A549 (cell line): ENCODE measurements at places on chromosomes 11 and 22. TPM values are rescaled to one million over a fixed set of nuclear protein-coding genes. Genes with fewer than 3 reads are reported as not detected.

The DEUP1 gene
- not detected in 3 replicates for polyA plus RNA-seq

The SHANK2 gene
- polyA plus RNA-seq, result 4.7 to 6.7 TPM (median 5.3 TPM) in 3 replicates

The OR56A1 gene
- polyA plus RNA-seq, result not detected in 3 replicates

DNA sequence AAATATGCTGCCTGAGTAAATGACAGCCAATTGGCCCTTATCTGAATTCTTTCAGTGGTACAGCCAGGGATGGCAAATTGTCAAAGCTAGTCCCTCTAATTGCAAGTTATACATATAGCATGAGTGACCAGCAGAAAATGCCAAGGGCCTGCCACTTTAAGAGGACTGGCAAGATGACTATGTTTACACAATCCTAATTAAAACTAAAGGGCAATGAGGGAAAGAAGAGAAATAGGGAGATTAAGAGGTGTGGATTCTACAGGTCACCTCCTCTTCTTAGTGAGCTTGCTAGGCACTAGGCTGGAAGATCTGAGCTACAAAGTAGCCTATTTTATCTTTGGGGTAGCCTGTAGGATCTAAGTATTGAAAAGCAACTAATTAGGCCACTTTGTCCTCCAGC is 13.5 kb downstream of the NUMA1 start:
- DNase-seq, result no peak

- no peak for DNase-seq
These were observed 237.8 kb downstream of the NXPE2 start for GRCh38 chr11:114915871-114916805.

GRCh38 chr11:89433278-89433677 is 57.9 kb downstream of the NOX4 start:
- DNase-seq, result no peak

- no peak for DNase-seq
These were observed 23.2 kb downstream of the SHISAL1 start for GRCh38 chr22:44289414-44290171.

- no peak for DNase-seq
These were observed 22.8 kb upstream of the SLC25A18 start for GRCh38 chr22:17540481-17540880.

DNA sequence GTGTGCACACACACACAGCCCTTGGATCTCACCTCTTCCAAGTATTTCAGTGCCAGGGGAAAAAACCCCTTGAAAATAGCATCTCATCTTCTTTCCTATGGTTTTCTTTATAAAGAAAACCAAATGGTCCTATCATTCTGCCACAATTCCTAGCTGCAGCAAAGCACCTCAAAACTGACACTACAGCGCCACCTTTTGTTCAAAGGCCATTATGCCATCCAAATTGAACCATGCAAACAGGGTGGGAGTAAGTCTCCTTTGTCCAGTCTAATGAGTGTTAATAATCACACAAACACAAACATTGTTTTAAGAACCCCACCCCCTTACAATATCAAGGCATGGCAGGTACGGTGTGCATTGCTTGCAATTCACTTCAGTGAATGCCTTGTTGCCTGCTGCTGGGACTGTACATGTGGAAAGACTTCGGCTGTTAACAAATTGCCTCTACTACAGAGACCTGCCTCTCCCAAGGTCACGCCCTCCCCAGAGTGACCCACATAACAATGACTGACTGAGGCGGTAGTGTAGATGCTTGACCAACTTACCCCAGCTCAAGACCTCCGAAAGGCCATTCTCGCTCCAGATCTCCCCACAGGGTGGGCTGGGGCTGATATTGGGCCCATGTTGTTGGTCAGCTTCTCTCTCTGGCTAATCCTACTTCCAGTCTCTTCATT is 31.7 kb downstream of the FAM181B start:
- DNase-seq, result peak; percentile 29

DNA sequence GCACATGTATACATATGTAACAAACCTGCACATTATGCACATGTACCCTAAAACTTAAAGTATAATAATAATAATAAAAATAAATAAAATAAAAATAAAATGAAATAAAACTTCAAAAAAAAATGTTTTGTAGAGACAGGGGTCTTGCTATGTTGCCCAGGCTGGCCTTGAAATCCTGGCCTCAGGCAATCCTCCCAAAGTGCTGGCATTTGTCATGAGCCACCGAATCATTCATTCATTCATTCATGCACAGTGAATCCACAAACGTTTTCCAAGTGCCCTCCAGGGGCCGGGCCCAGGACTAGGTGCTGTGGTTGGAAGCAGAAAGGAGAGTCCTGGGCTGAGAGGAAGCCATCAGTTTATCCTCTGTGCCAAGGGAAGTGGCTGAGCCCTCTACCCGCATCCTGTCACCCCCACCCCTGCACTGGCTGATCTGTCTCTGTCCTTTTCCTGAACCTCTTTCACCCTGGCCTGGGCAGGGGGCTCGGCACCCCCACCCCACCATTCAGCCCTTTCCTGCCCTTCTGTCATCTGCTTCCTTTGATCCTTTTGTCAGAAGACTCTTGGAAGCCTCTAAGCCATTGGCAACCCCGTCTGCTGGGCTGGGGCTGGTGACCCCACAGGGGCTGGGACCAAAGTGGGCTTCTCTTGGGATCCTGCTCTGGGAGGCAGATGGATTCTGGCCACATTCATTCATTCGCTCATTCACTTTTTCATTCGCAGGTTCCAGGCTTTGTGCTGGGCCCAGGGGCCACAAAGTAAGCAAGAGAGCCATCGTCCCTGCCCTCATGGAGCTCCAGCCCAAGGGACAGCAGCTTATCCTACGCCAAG is 84.3 kb downstream of the IGLL1 start:
- no peak for DNase-seq

GRCh38 chr11:103051981-103052380 is 40.0 kb downstream of the DCUN1D5 start:
- no peak for DNase-seq

DNA sequence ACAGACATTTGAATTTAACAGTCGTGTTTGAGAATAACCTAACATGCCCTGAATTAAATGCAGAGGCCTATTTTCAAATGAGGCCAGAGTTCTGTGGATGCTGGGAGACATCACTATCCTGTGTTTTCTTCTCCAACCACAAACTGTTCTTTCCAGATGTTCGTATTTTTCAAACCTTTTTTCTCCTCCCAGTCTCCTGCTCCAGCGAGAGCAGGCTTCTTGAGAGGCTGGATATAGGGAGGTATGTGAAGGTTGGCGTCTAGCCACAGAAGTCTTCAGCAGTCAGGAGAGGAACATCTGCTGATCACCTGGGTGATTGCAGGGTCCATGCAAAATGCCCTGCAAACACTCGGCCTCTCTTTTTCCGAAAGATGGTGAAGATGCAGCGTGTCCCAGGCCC is 126.3 kb downstream of the C11orf91 start:
- no peak for DNase-seq
